ENCODE measurements at places on chromosomes 12 and 14. TPM values are rescaled to one million over a fixed set of nuclear protein-coding genes. Genes with fewer than 3 reads are reported as not detected.

- DNase-seq = no peak
Observed at GRCh38 chr12:94761559-94761958, 111.2 kb upstream of the TMCC3 start.

IL23A gene
- 0.78 TPM for polyA plus RNA-seq

DNA sequence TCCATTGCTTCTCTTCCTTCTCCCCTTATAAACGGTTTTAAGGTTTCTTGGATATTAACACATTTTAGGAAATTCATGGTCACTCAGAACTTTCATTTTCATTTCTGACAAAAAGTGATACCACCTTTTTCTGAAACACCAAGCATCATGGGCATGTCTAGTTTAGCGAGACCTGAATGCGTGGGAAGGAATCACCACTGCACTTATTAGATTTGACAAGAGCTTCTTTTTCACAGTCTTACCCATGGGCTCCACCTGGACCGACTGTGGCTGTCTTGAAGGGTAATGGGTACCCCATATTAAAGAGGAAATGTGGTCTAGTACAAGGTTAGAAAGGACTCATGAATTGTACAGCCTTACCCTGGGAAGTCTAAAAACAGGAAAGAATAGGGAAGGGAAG, 95.4 kb downstream of the KCNK10 start:
- DNase-seq = no peak

OR6C2 gene
- not detected for polyA plus RNA-seq

DNA sequence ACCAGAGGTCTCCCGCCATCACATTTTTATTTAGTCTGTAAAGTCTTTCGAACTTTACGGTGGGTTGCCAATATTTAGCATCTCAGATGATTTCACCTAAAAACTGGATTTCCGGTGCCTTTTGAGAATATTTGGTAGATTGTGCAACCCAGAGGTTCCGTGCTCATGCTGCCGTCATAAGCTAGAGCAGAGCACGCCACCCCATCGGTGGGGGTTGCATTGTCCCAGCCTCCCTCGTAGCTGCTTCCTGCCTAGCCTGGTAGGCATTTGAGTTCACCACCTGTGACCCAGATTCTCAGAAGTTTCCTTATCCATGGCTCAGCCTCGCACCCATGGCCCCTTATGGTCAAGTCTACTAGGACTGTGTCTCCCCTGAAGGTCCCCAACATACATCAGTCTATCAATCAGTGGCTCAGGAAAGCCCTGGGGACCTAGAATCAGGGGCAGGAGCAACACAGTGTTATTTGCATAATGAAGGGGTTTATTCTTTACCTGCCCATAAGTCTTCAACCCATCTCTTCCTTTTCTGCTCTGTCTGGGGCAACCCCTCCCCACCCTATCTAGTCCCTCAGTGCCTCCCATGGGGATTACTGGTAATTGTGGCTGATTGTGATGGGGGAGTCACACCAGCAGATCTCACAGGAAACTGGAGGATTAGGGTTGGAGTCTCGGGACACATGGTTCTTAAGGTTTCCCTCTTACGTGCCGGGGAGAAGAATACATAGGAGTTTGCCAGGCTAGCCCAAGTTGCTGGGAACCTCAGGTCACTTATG, 152.3 kb downstream of the PHETA1 start:
- DNase-seq = no peak
